ENCODE measurements at places on chromosomes 7 and 10.

DNA sequence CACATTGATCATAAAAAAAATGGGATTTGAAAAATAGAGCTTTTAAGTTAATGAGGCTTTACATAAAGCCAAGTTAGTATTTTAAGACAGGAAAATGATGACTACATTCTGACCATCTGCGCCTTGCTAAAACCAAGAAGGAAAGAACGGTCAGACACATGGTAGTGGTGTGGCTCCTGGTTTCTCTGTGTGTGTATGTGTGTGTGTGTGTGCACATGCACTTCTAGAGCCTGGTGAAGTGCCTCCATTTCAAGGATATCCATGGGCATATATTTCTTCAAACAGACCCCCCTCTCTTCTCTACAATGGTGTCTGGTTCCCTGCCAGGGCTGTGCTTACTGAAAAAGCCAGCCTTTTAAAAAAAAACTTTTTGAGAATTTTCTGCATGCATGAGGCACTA, 80.9 kb downstream of the FRMPD2 start:
- DNase-seq = no peak

DNA sequence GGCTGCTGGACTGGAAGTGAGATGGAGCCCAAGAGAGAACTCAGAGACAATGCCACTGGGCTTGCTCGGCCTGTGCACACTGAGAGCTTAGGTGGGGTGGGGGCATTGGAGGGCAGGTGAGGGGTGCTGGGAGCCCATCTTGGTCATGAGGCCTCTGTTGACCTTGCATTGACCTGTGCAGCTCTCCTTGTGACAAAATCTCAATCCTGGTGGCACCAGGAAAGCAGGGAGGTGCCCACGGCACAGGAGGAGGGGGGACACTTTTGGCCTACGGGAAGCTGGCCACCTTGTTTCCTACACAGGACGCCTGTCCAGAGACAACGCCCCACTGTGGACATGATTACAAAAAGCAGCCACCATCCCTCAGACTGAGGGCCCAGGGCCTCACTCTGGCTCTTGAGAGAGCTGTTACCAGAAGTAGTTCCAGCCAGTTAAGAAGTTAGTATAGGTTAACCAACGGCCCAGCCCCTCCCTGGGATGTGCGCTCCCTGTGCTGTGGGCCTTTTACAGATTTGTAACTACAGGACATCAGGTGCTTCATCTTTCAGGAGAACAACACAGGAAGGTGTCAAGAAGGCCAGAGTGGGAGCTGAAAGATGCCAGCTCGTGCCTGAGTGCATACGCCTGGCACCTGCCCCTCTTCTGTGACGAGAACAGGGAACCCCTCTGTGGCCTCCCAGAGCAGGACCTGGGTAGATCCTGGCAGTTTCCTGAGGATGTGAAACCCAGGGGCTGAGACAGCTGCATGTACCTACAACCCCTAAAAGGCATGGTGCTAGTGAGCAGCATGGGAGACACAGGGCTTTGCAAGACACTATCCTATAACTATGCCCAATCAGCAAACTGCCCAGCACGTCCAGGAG, 10.3 kb downstream of the PKD1L1 start:
- DNase-seq = no peak

GRCh38 chr10:20085115-20085514, 268.9 kb downstream of the PLXDC2 start:
- no peak for DNase-seq

DNA sequence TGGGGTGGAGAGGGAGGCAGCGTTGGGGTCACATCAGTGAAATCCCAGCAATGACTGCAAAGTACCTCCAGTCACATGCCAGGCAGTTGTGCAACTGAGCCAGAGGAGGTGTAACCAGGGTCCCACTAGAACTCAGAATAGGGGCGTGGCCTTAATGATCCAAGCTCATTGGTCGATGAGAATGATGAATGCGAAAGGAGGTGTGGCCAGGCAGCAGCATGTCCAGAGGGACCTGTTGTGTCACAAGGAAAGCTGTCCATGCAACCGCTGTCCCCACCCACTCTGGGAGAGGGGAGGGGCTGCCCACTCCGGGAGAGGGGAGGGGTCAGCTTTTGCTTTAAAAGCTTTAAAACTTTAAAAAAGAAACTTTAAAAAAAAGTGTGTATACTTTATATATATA, 25.3 kb upstream of the MTPAP start:
- no peak for DNase-seq

- DNase-seq = no peak
Observed at GRCh38 chr7:44134943-44135628, 6.0 kb downstream of the MYL7 start.

GRCh38 chr7:51175992-51176388, 140.6 kb downstream of the COBL start:
- DNase-seq = no peak

GRCh38 chr7:6106140-6106904, 75.1 kb downstream of the ANKRD61 start:
- DNase-seq = no peak

DNA sequence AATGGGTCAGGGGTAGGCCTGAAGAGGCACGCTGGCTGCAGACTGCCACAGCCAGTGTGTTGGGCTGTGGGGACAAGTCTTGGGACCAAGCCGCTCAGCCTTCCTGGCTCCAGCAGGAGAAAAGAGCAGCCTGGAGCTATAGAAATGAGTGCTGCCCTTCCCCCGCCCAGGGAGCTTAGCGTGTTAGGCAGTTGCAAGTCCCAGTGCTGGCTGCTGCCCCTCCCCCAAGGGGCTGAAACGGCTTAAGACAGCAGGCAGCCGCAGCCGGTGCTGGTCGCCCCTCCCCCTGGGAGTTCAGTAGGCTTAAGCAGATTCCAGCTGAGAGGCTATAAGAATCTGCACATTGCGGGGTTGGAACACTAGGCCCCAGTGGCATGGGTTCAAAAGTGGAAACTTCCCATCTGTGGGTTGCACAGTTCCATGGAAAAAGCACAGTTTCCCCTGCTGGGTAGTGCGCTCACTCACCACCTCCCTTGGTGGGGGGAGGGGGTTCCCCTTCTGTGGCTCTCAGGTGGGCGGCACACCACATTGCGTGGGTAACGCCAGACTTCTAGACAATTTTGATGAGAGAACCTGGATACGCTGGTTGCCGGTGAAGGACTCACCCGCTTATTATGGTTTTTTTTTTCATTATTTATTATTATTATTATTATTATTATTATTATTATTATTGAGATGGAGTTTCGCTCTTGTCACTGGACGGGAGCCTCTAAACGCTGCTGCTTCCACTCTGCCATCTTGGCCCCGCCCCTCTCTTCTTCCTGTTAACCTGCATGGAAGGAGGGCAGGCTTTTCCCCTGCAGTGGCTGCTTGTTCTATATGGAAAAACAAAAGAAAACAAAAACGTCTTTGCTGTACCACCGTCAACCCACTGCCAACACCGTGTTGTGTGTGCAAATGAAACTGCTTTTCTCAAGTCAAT, 151.1 kb downstream of the CXCL12 start:
- no peak for DNase-seq

- no peak for DNase-seq
Observed at GRCh38 chr10:14584661-14585060, 190.0 kb downstream of the FAM107B start.

- DNase-seq = no peak
Observed at GRCh38 chr7:510782-511281, 8.8 kb downstream of the PDGFA start.

GRCh38 chr10:636769-637168, 52.7 kb downstream of the DIP2C start:
- no peak for DNase-seq

DNA sequence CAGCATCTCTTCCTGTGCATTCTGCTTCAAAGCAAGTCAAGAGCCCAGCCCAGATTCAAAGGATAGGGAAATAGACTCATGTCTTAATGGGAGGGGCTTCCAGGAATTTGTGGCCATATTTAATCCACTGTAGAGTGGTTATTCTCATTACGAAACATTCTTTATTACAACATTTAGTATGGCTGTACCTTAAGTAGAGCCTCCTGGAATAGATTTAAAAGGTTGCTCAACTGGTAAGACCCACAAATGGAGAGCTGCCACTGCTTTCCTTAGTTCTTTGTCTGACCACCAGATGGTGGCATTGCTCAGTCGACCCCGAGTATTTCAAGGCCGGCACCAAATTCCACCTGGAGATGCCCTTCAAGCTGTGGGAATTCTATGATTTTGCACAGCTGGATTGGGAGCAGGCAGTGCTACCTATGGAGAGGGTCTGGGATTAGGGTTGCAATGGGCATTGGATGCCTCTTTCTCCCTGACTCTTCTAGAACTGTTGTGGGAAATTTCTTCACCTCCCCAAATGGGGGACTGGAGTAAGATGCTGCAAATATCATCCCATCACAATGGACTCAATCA, 102.2 kb downstream of the RBM20 start:
- peak; percentile 34 for DNase-seq

DNA sequence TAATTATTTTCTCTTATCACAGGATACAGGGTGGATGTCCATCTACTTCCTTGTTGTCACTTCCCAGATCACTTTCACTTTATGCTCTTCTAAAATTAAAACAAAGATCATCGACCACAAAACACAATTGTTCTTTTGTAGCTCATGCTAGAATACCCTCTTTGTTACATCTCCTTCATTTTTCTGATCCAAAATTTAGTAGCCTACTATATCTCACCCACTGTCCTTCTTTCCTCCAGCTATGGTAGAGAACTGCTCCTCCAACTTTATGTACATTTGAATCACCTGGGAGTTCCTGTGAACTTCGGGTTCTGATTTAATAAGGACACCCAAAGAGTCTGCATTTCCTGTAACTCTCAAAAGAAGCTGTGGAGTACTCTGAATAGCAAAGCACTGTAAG, 1.2 kb upstream of the AHR start:
- DNase-seq = no peak

GRCh38 chr7:158396982-158397862, 190.4 kb downstream of the PTPRN2 start:
- no peak for DNase-seq

GRCh38 chr7:98683514-98683913, 66.4 kb downstream of the NPTX2 start:
- DNase-seq = no peak

DNA sequence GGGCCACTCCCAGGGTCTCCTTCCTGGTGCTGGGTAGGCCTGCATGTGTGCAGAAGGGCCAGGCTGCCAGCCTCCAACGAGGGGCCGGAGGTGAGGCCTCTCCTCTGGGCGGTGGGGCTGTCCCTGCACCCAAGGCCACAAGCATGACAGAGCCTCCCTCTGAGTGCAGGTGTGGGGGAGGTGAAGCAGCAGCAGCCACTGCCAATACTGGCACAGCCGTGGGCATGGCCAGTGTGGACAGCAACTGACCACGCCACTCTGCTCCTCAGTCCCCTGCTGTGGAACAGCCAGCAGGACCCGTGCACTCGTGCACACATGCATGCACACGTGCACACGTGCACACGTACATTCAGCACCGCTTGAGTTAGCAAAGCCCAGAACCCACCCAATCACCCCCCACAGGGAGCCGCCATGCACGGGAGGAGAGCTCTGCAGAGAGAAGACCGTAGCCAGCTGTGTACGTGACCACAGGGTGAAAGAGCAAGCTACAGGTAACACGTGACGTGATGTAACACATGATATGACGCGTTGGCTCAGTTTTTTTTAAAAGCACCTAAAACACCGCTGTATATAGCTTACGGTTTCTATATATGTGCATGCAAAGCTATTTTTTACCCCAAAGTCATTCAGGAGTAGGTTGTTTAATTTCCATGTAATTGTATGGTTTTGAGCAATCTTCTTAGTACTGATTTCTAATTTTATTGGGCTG, 23.1 kb downstream of the PAPOLB start:
- no peak for DNase-seq

DNA sequence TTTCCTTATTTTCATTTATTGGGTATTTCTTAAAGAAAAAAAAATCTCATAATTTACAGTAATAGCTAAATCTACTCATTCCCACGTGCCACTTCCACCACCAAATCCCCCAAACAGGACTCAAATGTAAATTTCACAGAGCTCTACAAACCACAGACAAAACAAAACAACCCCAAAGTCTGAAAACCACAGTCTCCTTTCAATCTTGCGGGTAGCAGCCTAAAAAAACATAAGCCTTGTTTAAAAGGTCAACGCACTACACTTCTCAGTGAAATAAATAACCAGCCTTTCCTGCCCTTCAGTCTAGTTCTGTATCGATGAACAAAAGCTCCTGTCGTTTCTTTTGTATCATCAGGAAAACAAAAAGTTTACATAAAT, 121.8 kb upstream of the AFAP1L2 start:
- DNase-seq = no peak

- DNase-seq = no peak
Observed at GRCh38 chr7:133575726-133576440, 323.0 kb downstream of the EXOC4 start.

DNA sequence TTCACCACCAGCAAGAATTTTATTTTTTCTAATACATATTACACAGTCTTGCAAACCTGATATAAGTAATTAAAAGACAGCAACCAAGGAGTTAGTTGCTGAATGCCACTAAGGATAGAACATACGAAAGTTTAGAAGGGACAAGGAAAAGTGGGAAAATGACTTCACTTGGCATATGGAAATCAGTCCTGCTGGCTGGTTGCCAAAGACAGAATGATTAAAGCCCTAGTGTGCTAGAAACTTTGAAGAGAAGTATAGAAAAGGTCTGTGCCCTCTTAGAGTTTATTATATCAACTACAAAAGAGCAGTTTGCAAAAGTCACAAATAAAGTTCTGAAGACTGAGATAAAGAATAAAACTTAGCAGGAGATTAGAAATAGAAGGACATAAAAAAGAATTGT, 5.8 kb upstream of the YAE1 start:
- DNase-seq = no peak

- DNase-seq = no peak
Observed at GRCh38 chr10:71667387-71667752, 52.2 kb downstream of the C10orf105 start.

GRCh38 chr10:35639728-35640401, 2.2 kb downstream of the FZD8 start:
- DNase-seq = no peak

DNA sequence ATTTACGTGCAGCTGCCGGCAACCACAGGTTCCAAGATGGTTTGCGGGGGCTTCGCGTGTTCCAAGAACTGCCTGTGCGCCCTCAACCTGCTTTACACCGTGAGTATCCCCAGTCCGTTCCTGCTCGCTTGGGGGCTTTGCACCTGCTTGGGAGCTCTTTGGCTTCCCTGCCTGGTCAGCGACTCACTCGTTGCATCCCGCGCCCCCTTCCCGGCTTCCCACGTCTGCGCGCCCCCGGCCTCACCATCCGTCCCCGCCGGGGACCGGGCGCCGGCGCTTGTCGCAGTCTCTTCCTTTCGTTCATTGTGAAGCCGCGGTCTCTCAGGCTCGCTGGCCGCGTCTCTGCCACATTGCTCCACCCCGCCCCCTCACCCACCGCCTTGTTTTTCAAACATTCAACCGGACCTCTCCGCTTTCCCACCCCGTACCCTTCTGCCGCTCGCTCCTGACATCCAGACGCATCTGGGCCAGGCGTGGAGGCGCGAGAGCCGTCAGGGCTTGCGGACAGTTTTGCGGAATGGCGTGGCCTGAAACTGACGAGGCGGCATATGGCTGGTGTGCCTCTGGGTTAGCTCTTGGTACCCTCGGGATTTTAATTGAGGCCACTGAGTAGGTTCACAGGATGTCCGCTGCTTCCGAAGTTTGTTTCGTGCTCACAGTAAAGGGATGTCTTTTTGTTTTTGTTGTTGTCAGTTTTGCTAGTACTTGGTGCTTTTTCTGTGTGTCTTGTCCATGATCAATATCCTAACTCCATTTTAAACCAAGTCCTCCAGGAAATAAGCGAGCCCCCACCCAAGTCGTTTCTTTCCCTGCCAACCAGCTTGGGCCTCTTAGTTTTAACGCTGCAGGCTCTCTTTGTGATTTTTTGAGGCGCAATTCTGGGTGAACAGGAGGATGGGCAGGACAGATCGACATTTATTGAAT, 639 bp downstream of the TSPAN13 start:
- no peak for DNase-seq

GRCh38 chr7:110688908-110689307, 402.0 kb upstream of the LRRN3 start:
- no peak for DNase-seq

GRCh38 chr10:92573091-92573797, 649 bp downstream of the IDE start:
- DNase-seq = peak; percentile 22

Data from substantia nigra (tissue), 51 donors.